ENCODE measurements at places on chromosomes 5 and 9. TPM values are rescaled to one million over a fixed set of nuclear protein-coding genes. Genes with fewer than 3 reads are reported as not detected.

DNA sequence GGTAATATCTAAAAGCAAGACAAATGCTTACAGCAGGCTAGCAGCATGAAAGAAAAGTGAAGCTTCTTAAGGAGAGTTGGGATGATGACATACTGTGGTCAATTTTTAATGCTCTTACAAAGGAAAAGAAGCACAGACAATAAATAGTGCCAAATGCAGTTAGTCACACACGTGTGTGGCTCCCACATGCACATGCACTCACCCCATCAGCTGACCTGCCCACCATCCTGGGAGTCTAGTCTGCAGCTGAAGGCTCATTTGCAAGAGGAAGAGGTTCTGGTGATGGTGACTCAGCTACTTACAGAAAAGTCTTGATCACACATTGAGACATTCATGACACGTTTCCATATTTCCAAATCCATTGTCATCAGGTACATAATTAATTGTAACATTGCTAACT, 129.3 kb downstream of the MRPL36 start:
- no peak for DNase-seq

DNA sequence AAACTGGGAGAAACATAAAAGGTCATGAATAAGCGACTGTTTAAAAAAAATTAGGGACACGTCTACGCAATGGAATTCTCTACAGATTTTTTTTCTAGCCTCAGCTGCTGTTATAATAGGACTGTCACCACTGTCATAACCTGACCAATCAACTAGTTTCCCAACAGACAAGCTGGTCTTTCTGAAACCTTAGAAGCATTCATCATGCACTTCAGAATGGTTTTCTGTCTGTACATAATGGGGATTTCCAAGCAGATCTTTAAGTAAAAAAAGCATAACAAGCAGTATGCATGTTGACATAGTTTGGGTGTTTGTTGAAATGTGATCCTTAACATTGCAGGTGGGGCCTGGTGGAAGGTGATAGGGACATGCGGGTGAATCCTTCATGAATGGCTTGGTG, 58.3 kb upstream of the SEMA6A start:
- DNase-seq: no peak

DNA sequence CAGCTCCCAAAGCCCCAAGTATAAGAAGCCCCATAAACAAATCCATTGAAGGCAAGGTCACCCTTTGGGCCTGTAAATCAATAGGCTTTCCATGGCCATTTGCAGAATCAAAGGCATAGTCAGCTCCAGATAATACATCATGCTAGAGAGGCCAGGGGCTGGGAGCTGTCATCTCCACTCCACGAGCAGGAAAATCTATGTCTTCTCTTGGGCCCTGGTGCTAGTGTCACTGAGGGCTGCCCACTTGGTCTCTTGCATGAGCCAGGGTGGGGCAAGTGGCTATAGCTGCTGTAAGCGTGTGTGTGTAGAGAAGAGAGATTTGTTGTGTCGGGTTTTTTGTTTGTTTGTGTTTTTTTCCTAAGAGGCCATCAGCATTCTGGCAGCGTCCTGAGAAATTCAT, 90.0 kb upstream of the ZNF618 start:
- no peak for DNase-seq

DNA sequence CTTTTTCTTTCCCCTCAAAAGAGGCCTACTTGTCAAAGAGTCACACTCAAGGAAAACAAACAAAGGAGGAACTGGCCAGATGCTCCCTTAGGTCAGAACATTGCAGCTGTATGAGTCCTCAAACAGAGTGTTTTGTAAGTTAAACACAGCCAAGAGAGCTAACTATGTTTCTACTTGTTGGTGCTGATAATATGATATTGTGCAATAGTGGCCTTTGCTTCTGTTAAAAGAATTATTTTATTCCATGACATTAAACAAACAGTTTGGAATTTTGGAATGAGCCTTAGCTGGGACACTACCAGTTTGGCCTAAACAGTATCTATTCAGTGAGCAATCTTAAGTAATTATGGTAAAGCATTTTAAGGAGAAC, 56.0 kb upstream of the TPD52L3 start:
- no peak for DNase-seq

GRPEL2 gene
- 14.2 TPM for total RNA-seq

LCN2 gene
- total RNA-seq: not detected

- no peak for DNase-seq
These were observed 238.0 kb downstream of the FBXO4 start for GRCh38 chr5:42163083-42163482.

- DNase-seq: no peak
These were observed 127.7 kb upstream of the RAD23B start for GRCh38 chr9:107155244-107155817.

All from T-cell (primary cell).